ENCODE measurements at places on chromosomes 16 and 17.

GRCh38 chr17:18937981-18938691, 13.8 kb upstream of the SLC5A10 start:
- DNase-seq, result no peak

GRCh38 chr17:43880420-43880991, 26.8 kb downstream of the MPP2 start:
- DNase-seq, result peak; percentile 49

DNA sequence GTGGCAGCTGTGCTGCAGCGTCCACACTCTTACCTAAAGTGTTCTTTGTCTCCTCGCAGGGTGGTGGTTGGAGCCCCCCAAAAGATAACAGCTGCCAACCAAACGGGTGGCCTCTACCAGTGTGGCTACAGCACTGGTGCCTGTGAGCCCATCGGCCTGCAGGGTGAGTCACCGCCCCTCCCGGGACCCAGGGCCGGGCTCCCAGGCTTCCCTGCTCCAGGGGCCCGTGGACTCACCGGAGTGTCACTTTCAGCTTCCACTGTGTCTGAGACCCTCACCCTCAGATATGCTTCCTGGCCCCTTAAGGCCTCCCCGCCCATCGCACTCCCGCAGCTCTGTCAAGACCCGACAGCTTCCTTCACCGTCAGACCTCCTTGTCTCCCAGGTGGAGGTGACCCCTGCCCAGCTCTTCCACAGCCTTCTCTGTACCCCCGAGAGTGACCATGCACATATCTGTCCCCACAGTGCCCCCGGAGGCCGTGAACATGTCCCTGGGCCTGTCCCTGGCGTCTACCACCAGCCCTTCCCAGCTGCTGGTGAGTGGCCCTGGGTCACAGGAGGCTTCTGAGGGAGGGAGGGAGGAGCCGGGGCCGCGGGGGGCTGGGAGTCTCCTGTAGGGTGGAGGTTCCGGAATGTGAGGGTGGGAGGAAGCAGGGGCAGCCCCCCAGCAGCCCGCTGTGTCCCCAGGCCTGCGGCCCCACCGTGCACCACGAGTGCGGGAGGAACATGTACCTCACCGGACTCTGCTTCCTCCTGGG, 1.8 kb downstream of the ITGAX start:
- DNase-seq, result no peak

GRCh38 chr17:80826955-80827645, 164.5 kb upstream of the CHMP6 start:
- DNase-seq, result peak; percentile 30

- DNase-seq, result no peak
These were observed 25.4 kb downstream of the MPP2 start for GRCh38 chr17:43881758-43882505.
